Common myeloid progenitor, CD34-positive (primary cell): ENCODE measurements at places on chromosomes 2 and 18.

DNA sequence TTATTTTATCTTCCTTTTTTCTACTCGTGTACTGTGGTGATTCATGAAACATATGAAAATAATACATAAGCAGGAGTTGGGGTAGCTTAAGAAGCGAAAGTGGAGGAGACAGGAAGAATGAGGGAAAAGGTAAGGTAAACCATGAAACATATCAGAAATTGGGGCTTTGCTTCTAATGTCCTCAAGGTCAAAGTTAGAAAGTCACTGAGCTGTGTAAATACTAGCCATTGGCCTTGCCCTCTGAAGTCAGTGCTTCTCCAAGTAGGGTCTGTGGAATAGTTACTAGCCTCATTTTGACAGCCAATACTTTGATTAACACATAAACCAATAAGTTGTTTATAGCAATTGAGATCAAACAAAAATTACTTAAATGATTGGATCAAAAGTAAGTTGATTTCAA, 117.2 kb downstream of the MAP4K4 start:
- no peak overlapping the region for H3K4me3 ChIP-seq
- no peak overlapping the region for H3K27ac ChIP-seq
- no peaks in the 10 kb centered on the region for H3K4me1 ChIP-seq
- H3K27me3 ChIP-seq = no peaks in the 10 kb centered on the region

GRCh38 chr2:121309801-121310200, 24.8 kb upstream of the TFCP2L1 start:
- no peaks in the 10 kb centered on the region for H3K36me3 ChIP-seq
- H3K27ac ChIP-seq = peak overlapping the region; percentile 80
- H3K4me1 ChIP-seq = peaks cover 9% of the 10 kb centered on the region
- DNase-seq = peak; percentile 97

DNA sequence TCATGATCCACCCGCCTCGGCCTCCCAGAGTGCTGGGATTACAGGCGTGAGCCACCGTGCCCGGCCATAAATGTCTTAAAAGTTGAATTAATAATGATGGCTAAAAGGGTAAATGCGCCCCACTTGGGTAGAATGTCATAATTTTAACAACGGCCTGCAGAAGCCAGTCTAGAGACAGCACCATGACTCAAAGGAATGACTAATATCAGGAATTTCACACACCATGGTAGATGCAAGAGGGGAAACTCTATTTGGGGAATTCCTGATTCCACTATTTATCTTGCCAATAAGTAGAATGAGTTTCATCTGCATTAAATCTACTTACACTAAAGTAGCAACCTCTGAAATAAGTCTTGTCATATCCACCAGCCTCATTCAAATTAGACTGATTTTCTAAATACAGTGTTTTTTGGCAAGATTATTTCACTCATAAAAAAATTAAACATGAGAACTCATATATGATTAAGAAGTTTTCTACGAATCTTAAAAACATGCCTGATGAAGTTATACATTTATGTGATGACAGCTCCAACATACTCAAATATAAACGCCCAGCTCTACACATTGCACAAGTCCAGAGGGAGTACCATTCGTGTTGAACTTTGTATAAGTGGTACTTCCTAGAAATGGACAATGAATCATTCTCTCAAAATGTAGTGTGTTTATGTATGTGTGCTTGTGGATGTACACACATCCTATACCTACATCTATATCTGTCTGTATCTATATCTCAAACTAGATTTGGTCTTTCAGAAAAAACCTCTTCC, 309.7 kb downstream of the IRS1 start:
- H3K36me3 ChIP-seq = no peaks in the 10 kb centered on the region
- no peaks in the 10 kb centered on the region for H3K4me1 ChIP-seq
- no peak for DNase-seq
- H3K27ac ChIP-seq = no peak overlapping the region
- H3K27me3 ChIP-seq = no peaks in the 10 kb centered on the region
- H3K4me3 ChIP-seq = no peak overlapping the region

- no peak overlapping the region for H3K4me3 ChIP-seq
- no peaks in the 10 kb centered on the region for H3K36me3 ChIP-seq
- H3K4me1 ChIP-seq = no peaks in the 10 kb centered on the region
- H3K27me3 ChIP-seq = no peaks in the 10 kb centered on the region
- DNase-seq = no peak
These were observed 114.1 kb upstream of the PKDCC start for GRCh38 chr2:41933585-41934320.

- no peak for DNase-seq
- H3K4me3 ChIP-seq = no peak overlapping the region
- no peaks in the 10 kb centered on the region for H3K27me3 ChIP-seq
- H3K27ac ChIP-seq = no peak overlapping the region
- peaks cover 9% of the 10 kb centered on the region for H3K36me3 ChIP-seq
These were observed 97.5 kb upstream of the CD302 start for GRCh38 chr2:159895258-159896065.

DNA sequence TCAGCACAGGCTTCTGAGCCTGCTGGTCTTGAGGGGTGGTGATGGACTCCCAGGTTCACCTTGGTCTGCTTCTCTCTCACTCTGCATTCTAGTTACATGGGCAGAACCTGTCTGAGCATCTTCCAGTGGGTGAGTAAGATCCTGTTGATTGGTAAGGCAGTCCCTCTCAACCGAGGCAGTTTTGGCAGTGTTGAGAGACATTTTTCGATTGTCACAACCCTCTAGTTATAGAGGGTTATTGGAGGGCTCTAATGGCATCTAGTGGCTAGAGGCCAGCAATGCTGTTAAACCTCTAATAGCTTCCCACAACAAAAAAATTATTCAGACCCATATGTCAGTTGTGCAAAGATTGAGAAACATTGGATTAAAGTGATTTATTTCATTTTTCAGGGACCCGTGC, 9.3 kb upstream of the MGAT5 start:
- peaks cover 23% of the 10 kb centered on the region for H3K4me1 ChIP-seq
- DNase-seq = no peak
- no peak overlapping the region for H3K27ac ChIP-seq
- no peak overlapping the region for H3K4me3 ChIP-seq
- no peaks in the 10 kb centered on the region for H3K27me3 ChIP-seq

DNA sequence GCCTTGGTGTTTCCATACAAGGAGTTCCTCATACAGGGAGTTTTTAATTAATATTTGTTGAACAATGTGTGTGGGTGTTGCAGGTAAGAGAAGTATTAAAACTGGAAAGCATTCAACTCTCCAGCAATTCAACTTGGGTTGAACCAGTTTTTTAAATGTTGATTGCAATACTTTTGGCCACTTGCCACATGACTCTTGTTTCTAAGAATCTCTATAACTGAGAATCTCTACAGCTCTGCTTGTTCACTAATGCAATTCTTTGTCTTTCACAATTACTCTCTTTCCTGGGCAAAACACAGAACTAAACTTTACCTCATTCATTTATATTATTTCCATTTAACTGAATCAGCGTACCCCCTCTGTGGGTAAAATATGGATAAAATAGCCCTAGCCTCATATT, 429.4 kb downstream of the ARHGAP15 start:
- H3K4me3 ChIP-seq = no peak overlapping the region
- peaks cover 17% of the 10 kb centered on the region for H3K36me3 ChIP-seq
- no peaks in the 10 kb centered on the region for H3K27me3 ChIP-seq

- H3K4me1 ChIP-seq = peaks cover 65% of the 10 kb centered on the region
- H3K36me3 ChIP-seq = no peaks in the 10 kb centered on the region
- H3K4me3 ChIP-seq = no peak overlapping the region
- H3K27me3 ChIP-seq = no peaks in the 10 kb centered on the region
- H3K27ac ChIP-seq = peak overlapping the region; percentile 41
These were observed 178.2 kb downstream of the ANAPC1 start for GRCh38 chr2:111705711-111706336.

GRCh38 chr2:127355407-127356008, 32.3 kb downstream of the MAP3K2 start:
- no peak overlapping the region for H3K27ac ChIP-seq
- no peaks in the 10 kb centered on the region for H3K36me3 ChIP-seq
- H3K27me3 ChIP-seq = no peaks in the 10 kb centered on the region

DNA sequence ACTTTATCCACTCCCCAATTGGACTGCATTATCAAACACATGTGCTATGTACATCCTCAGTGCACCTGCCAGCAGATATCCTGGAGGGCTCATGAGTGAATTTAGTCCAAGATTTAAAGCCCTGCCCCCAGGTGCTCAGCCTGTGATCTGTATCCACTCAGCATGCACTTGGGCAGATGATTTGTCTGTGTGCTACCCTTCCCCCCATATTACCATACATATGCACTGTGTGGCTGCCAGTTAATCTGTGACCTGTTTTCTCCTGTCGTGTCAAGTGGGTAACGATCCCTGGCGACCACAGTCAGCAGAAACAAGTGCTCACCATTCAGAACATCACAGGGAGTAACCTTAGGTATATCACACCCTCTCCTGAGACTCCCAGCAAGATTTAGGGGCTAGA, 10.2 kb downstream of the NAGK start:
- peaks cover 37% of the 10 kb centered on the region for H3K36me3 ChIP-seq
- H3K4me1 ChIP-seq = no peaks in the 10 kb centered on the region
- no peak overlapping the region for H3K4me3 ChIP-seq
- DNase-seq = no peak
- H3K27ac ChIP-seq = no peak overlapping the region

GRCh38 chr2:181456660-181457120, 496 bp upstream of the ITGA4 start:
- H3K4me1 ChIP-seq = peaks cover 46% of the 10 kb centered on the region
- H3K4me3 ChIP-seq = peak overlapping the region; percentile 98
- peak; percentile 97 for DNase-seq

GRCh38 chr2:239927424-239927981, 97.6 kb downstream of the NDUFA10 start:
- no peaks in the 10 kb centered on the region for H3K36me3 ChIP-seq
- DNase-seq = peak; percentile 87
- H3K27ac ChIP-seq = no peak overlapping the region
- H3K4me3 ChIP-seq = no peak overlapping the region
- peaks cover 9% of the 10 kb centered on the region for H3K4me1 ChIP-seq
- no peaks in the 10 kb centered on the region for H3K27me3 ChIP-seq

- H3K4me3 ChIP-seq = no peak overlapping the region
- H3K4me1 ChIP-seq = peaks cover 5% of the 10 kb centered on the region
- H3K27me3 ChIP-seq = no peaks in the 10 kb centered on the region
- H3K36me3 ChIP-seq = no peaks in the 10 kb centered on the region
- no peak overlapping the region for H3K27ac ChIP-seq
- DNase-seq = no peak
These were observed 12.1 kb upstream of the KDSR start for GRCh38 chr18:63378919-63379638.

- no peak for DNase-seq
- no peaks in the 10 kb centered on the region for H3K36me3 ChIP-seq
- no peak overlapping the region for H3K27ac ChIP-seq
- H3K4me1 ChIP-seq = peaks cover 13% of the 10 kb centered on the region
These were observed 48.1 kb upstream of the ACKR3 start for GRCh38 chr2:236521556-236521955.
